Stomach (tissue), 19 donors: ENCODE measurements at places on chromosomes 3 and 15. TPM values are rescaled to one million over a fixed set of nuclear protein-coding genes. Genes with fewer than 3 reads are reported as not detected.

Gene NUP210
- 15.4 TPM for total RNA-seq

Gene ISL2
- total RNA-seq = 2.3 TPM

Gene KLHL6
- 3.9 TPM for total RNA-seq

Gene SETD2
- total RNA-seq = 77.3 TPM

Gene PLSCR4
- 62.2 TPM for total RNA-seq

Gene PYDC2
- total RNA-seq = not detected
